ENCODE measurements at places on chromosomes 3 and 15.

DNA sequence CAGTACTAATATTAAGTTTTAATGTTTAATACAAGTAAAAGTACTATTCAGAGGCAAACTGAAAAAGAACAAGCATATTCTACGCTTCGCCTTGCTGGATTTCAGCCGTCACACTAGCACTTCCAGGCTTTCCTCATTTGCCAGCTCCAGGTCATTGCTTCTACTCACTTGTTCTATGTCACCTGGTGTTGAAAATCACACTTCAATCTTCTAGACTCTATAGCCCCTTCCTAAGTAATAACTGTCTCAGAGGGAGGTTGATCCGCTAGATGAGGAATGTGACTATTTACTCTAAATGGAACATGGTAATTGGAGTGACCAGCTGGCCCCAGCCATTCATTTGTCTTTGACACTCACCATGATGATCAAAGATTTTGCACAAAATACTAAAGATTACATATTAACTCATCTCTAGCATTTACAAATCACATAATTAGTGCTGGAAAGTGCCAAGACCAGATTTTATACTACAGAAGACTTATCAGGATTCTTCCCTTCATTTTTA is 92.0 kb downstream of the GAP43 start:
- DNase-seq = no peak

GRCh38 chr3:171646357-171647133 is 163.7 kb downstream of the PLD1 start:
- DNase-seq = no peak

- no peak for DNase-seq
Observed at GRCh38 chr15:52879145-52879544, 89.0 kb upstream of the ONECUT1 start.

GRCh38 chr3:187955587-187955952 is 198.4 kb upstream of the LPP start:
- no peak for DNase-seq

- no peak for DNase-seq
Observed at GRCh38 chr15:62498712-62499111, 333.6 kb upstream of the C2CD4B start.

DNA sequence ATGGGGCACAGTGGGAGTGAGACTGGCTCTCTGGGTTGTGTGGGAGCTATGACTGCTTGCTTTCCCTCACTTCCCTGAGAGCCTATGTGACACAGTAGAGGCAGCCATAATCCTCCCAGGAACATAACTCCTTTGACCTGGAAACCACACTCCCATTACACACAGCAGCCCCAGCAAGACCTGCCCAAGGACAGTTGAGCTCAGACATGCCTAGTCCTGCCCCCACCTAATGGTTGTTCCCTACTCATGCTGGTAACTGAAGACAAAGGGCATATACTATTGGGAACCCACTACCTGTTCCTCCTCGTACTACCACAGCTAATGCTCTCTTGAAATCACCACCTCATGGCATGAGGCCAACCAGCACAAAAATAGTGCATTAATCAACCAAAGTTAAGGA is 550.4 kb upstream of the ARPP21 start:
- DNase-seq = no peak

- DNase-seq = no peak
Observed at GRCh38 chr3:166810741-166811445, 569.2 kb downstream of the ZBBX start.

DNA sequence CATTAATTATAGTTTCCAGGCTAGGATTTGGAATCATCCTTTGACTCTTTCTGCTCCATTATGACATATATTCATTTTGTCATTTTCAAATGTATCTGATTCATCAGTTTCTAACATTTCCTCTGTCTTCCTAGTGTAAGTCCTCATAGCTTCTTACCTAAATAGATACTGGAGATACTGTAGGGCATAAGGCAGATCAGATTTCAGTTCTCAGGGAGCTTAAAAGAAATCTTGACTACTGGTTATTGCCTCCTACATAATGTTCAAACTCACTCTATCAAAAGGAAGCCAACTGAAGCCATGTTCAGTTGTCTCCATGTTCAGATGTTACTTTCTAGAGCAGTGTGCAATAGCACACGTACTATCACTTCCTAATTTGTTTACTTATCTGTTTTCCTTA is 29.6 kb upstream of the CTDSPL2 start:
- DNase-seq = no peak

- DNase-seq = no peak
Observed at GRCh38 chr15:91141097-91141496, 41.0 kb downstream of the SV2B start.

GRCh38 chr3:95521396-95521795 is 1293.0 kb upstream of the EPHA6 start:
- no peak for DNase-seq

GRCh38 chr3:157465741-157466140 is 29.1 kb downstream of the PTX3 start:
- DNase-seq = no peak

DNA sequence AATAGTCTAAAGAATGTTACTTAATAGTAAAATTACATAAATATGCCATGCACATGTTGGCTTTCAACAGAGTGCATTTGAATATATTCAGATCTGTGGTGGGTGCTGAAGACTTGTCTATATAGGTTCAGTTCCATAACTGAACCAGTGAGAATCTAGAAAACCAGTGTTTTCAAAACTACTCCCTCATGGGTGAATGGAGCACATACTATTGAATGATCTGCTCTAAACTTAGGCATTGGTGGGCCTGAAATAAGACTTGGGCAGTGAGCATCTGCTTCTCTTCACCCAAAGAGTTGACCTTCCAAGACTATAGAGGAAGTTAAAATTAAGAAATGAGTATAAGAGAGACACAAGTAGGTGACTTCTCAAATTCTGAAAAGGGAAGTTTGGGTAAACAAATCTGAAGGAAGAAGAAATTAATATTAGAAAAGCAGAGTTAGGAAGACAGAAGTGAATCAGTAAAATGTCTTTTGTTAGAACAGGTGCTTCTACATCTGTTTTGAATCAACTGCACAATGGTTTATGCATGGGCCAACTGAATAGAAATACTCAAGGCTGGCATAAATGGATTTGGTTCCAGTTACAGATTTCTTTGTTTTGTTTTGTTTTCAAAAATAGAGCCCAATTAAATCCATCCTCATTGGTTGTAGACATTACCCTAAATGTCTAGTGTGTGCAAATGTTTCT is 19.3 kb downstream of the ALCAM start:
- DNase-seq = no peak

DNA sequence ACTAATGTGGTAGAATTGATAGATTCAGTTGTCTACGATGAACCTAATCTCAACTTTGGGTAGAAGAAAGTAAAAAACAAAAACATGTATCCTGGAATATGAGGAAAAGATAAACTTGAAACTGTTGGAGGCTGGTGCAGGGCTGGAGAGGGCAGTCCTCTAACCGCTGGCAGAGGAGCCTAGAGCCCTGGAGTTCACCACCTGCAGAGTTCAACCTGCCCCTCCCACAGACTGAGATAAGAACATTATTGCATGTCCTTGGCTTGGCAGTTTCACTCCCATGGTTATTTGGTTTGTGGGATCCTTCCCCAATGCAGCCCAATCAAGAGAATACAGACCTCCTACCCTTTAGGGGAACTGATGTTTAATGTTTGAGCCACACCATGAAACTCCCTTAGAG is 53.2 kb upstream of the GATM start:
- DNase-seq = no peak

DNA sequence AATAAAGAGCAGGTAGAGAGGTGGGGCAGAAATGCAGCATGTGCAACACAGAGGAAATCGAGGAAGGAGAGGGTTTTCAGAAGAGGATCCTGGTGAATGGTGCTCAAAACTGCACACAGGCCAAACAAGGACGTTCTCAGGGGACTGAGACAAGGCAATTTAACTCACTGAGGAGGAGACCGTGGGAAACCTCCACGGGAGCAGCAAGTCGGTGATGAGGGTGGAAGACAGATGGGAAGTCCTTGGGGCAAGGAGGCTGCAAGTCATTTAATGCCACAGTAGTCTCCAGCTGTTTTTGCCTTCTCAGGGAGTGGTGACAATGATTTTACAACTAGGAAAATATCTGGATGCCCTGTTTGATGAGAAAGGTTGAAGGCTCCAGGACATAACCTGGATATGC is 11.5 kb upstream of the PDIA5 start:
- no peak for DNase-seq

DNA sequence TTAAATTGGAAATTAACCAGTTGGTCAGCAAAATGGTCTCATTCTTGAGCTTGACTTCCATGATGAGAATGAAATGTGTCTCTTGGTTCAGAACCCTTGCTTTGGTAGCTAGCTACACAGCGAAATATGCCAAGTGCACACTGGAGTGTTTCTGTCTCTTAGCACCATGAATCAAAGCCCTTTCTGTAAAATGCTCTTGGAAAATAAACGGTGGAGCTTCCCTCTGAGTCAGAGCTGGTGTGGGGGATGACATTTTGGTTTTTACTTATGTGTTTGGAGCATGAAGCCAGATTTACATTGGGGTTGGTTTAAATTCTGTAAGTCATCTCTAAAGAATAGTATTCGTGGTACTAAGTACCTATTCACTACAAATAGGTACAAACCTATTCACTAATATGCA is 85.1 kb upstream of the NANOGP8 start:
- no peak for DNase-seq

GRCh38 chr3:39294446-39295183 is 14.8 kb upstream of the CX3CR1 start:
- DNase-seq = no peak

DNA sequence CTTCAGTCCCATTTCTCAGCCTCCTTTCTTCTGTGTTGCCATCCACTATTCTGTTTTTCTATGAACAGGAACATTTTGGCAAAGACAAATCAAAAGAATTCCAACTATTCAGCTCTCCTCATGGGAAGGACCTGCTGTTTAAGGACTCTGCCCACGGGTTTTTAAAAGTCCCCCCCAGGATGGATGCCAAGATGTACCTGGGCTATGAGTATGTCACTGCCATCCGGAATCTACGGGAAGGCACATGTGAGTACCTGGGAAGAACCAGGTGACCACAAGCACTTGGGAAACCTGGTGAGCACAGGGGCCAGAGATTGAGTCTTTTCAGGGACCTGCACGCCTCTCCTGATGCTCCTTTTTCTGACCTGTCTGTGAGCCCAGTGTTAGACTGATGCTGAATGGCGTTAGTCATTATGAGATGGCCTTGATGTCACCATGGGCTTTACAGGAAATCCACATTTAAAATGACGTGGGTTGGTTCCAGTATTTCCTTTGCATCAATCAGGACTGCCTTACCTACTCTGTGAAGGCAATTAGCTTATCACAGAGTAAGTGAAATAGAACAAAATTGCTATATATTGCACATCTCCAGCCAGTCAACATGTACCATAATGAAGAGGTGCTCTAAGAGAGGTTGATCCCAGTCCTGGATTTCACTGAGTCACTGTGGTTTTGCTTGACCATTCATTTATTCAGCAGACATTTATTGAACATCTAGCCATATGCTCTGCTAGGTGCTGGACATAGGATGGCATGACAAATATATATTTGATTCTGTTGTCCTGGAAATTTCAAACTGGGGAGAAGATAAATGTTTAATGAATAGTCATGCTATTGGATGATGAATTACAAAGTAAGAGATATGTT is 11.7 kb downstream of the TF start:
- DNase-seq = no peak

- DNase-seq = no peak
Observed at GRCh38 chr15:70582143-70582945, 181.0 kb downstream of the UACA start.

DNA sequence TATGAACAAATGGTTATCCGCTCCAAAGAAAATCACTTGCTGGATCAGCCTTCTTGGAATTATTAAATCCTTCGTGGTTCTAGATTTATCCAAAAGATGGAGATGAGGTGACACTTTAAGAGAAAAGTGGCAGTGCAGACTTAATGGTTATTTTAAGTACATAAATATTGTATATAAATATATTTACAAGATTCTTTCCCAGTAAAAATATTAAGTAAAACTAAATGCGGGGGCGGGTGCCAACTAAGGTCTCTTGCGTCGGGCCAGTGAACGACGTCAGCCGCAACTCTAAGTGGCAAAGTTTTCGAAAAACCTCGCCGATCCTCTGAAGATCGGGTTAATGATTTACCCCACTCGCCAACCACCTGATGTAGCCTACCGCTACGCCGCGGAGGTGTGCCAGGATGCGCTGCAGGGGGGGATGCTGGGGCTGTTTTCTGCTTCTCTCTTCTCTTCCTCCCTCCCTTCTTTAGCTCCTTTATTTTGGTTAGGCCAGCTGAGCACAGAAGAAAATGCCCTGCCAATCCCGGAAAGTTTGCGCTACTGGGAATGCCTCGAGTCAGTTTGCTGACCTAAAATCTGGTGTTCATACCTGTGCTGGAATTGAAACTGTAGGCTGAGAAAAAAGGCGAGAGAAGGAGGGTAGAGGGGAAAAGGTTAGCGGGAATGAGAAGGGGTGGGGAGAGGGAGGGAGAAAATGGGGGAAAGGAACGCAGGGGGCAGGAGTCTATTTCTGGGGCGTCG is 7.6 kb upstream of the FOXB1 start:
- no peak for DNase-seq

DNA sequence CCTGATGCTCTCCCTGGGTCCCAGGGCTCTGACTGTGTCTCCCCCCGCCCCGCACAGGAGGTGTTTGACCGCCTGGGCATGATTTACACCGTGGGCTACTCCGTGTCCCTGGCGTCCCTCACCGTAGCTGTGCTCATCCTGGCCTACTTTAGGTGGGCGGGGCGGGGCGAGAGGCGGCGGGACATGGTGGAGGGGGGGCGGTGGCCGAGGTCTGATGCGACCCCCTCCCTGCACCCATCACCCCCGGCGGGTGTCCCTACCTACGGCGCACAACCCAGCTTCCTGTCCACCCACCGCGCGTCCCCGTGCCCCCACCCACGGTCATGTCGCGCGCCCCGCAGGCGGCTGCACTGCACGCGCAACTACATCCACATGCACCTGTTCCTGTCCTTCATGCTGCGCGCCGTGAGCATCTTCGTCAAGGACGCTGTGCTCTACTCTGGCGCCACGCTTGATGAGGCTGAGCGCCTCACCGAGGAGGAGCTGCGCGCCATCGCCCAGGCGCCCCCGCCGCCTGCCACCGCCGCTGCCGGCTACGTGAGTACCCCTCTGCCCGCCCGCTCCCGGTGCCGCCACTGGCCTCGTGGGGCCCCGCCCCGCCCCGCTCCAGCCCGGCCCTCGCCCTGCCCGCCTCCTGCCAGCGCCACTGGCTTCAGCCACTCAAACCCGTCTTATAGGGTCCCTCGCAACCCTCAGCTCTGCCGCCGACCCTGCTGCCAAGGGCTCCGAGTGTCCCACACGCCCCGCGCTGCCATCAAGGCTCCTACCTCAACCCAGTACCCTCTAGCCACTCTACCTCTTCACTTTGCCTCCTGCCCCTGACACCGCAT is 21.0 kb downstream of the PTH1R start:
- no peak for DNase-seq

DNA sequence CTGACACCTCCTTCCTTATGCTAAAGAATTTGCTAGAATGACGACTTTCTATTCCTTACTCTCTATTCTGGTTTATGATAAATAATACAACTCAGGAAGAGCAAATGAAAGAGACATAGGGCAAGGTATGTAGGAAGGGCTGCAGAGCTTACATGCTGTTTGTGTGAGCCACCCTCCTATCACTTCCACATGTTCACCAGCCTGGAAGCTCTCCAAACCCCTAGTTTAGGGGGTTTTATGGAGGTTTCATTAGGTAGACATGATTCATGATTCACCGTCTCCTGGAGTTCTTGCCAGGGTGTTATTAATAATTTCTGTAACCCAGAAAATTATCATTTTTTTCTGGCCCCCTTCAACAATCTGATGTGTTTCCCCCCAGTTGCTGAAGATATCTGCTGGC is 172.1 kb upstream of the COL8A1 start:
- no peak for DNase-seq

GRCh38 chr3:101065962-101066361 is 72.7 kb upstream of the ABI3BP start:
- DNase-seq = peak; percentile 56

All from epithelial cell of prostate (primary cell).